ENCODE measurements at places on chromosomes 6 and 20. TPM values are rescaled to one million over a fixed set of nuclear protein-coding genes. Genes with fewer than 3 reads are reported as not detected.

The PBOV1 gene
- total RNA-seq = not detected

The SSTR4 gene
- not detected for total RNA-seq

The CST1 gene
- total RNA-seq = not detected

The SGK2 gene
- 0.60 TPM for total RNA-seq

The LINC00237 gene
- total RNA-seq = not detected

The MYMX gene
- total RNA-seq = not detected

The R3HDML gene
- not detected for total RNA-seq

GRCh38 chr6:150334790-150335783, 33.7 kb upstream of the IYD start:
- peak; percentile 64 for DNase-seq

DNA sequence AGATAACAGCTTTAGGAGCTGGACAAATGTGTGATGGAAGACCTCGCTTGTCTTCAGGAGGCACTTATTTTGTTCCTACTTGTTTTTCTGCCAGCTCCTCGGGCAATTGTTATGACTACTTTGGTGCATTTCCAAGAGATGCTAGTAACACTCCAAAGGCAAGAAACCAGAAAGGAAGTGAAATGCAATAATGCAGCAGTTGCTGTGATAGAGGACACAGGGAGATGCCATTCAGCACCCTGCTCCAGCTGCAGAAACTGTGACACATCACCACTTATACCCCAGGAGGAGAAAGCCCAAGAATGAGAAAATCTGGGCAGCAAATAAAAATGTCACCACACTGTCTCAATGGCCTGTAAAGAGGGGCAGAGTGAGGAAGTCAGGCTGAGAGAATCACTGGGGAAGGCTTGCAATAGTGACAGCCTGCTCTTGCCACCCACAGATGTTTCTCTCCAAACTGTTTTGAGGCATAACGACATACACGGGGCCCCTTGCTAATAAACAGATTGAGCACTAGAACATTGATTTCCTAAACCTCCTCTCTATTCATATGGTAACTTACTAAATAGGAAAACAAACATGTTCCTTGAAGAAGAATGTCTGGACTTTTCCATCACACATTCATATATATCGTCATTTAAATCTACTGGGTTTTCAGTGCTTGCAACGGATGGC, 231.0 kb upstream of the PRND start:
- no peak for DNase-seq

- no peak for DNase-seq
These were observed 5.0 kb upstream of the LSM14B start for GRCh38 chr20:62117362-62117646.

GRCh38 chr6:130020073-130020906, 1.9 kb downstream of the L3MBTL3 start:
- peak; percentile 35 for DNase-seq

DNA sequence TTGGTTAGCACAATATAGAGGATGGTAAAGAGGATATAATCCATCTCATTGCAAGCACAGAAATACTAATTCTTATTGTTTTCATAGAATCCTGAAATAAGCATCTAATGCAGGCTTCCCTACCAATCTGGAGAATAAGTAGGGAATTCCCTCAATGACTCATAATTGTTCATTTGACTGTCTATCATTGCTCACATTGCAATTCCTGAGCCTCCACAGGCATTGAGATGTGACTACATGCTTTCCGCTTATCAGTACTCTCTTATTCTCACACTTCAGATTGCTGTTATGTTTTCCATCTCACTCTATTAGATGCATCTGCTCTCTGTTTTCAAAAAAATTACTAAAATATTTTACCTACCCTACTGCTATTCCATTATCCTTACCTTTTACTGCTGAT, 216.2 kb upstream of the PRSS16 start:
- no peak for DNase-seq

- DNase-seq = no peak
These were observed 139.5 kb upstream of the BTBD3 start for GRCh38 chr20:11778206-11778570.
